ENCODE measurements at places on chromosomes 12 and 14. TPM values are rescaled to one million over a fixed set of nuclear protein-coding genes. Genes with fewer than 3 reads are reported as not detected.

DNA sequence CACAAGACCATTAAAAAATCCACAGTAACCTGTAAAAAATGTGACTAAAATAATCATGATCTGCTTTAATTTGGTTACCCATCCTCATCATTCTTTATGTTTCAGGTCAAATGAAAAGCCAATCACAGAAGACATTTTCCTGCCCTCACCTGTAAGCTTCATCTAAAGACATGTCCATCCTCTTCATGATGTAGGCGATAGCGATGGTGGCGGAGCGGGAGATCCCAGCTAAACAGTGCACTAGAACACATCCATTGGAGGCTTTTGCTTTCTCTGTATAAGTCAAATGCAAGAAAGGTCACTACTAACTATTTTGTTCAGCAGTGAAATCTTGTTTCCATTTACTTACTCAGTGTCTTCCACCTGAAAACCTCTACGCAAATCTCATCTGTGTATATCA is 82.6 kb downstream of the DUSP16 start:
- H3K4me1 ChIP-seq: peaks cover 40% of the 10 kb centered on the region
- H3K27ac ChIP-seq: peak overlapping the region; percentile 77
- DNase-seq: no peak
- peaks cover 31% of the 10 kb centered on the region for H3K36me3 ChIP-seq
- H3K27me3 ChIP-seq: no peaks in the 10 kb centered on the region

ANKRD33 gene
- total RNA-seq: not detected

DNA sequence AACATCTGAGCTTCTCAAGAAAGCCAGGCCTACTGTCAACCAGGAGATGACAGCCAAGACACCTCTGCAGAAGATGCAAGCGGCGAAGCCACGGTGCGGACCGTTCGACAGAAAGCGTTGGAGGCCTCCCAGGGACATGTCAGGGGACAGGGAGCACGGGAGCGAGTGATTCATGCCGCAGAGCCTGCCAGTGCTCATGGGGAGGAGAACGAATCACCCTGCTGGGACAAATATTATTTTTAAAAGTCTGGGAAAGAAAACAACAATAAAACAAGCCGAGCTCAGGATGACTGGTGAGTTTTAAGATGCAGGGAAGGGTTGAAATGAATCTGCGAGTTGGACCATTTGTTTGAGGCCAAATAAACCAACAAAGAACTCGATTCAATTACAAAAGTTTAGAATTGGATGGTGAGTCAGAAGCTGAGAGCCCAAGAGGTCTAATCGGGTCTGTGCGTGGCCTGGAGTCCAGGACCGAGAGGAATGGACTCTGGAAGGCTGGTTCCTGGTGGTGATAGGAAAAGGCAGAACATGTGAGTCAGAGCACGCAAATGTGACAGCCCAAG is 91.0 kb downstream of the RBM19 start:
- H3K27me3 ChIP-seq: no peaks in the 10 kb centered on the region
- DNase-seq: no peak
- H3K27ac ChIP-seq: peak overlapping the region; percentile 47
- no peak overlapping the region for H3K4me3 ChIP-seq

GRCh38 chr12:61993734-61994345 is 266.4 kb upstream of the USP15 start:
- no peaks in the 10 kb centered on the region for H3K36me3 ChIP-seq
- H3K4me1 ChIP-seq: no peaks in the 10 kb centered on the region
- no peak overlapping the region for H3K27ac ChIP-seq
- H3K4me3 ChIP-seq: no peak overlapping the region

NPFF gene
- total RNA-seq: not detected

GRCh38 chr12:122117979-122118378 is 39.4 kb downstream of the MLXIP start:
- peaks cover 64% of the 10 kb centered on the region for H3K4me1 ChIP-seq
- H3K27ac ChIP-seq: peak overlapping the region; percentile 3
- no peaks in the 10 kb centered on the region for H3K36me3 ChIP-seq
- DNase-seq: no peak
- no peak overlapping the region for H3K4me3 ChIP-seq

KRT85 gene
- not detected for total RNA-seq

GRCh38 chr14:35368583-35369392 is 35.8 kb downstream of the NFKBIA start:
- H3K27me3 ChIP-seq: no peaks in the 10 kb centered on the region
- H3K4me3 ChIP-seq: peak overlapping the region; percentile 80
- peak overlapping the region; percentile 93 for H3K27ac ChIP-seq

ISM2 gene
- not detected for total RNA-seq

- H3K4me1 ChIP-seq: no peaks in the 10 kb centered on the region
- no peaks in the 10 kb centered on the region for H3K27me3 ChIP-seq
- H3K27ac ChIP-seq: no peak overlapping the region
- no peak overlapping the region for H3K4me3 ChIP-seq
- no peaks in the 10 kb centered on the region for H3K36me3 ChIP-seq
- DNase-seq: no peak
Observed at GRCh38 chr12:121925358-121925695, 6.9 kb downstream of the CFAP251 start.

- peaks cover 25% of the 10 kb centered on the region for H3K27me3 ChIP-seq
- H3K36me3 ChIP-seq: peaks cover 11% of the 10 kb centered on the region
- H3K4me1 ChIP-seq: no peaks in the 10 kb centered on the region
- no peak for DNase-seq
- no peak overlapping the region for H3K27ac ChIP-seq
- H3K4me3 ChIP-seq: no peak overlapping the region
Observed at GRCh38 chr14:37583358-37584210, 11.5 kb downstream of the FOXA1 start.

GRIP1 gene
- total RNA-seq: 1.6 TPM

DNA sequence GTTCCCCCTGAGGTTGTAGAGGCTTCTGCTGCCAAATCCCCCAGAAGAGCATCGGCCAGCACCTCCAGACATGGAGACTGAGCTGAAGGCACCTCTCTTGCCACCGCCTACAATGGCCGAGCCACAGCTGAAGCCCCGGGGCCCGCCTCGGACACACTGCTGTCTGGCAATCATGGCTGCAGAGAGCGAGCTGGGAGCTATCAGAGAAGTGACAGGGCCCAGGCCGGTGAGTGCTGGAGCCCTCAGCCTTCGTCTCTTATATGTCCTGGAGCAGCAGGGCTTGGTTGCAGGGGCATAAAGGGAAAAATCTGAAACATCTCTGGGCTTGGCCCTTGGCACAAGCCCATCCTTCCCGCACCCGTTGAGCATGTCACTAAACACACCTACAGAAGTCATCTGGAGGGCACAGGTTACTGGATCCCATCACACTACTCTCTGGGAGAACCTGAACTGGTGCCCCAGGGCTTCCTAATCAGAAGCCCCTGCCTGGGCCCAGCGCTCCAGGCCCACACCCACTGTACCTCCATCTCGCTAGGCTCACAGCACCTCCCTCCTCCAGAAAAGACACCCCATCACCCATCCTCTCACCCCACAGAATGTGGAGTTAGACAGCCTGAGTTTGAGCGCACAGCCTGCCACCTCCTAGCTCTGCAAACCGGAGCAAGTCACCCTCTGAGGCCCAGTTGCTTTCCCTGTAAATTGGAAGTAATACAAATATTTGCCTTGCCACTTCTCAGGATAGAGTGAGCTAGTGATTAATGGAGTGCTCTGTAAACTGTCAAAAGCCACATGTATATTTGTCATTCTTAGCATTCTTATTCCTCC is at the start of gene KRT4:
Gene KRT4 (minus strand): TSS at position 232 of the 825 bp plus-strand sequence. CDS start 58 bp downstream, at position 174.
- H3K4me3 ChIP-seq: no peak within 1 kb of the TSS
- no peak for DNase-seq
- peaks cover 18% of the 10 kb centered on the region for H3K4me1 ChIP-seq
- H3K27me3 ChIP-seq: no peaks in the 10 kb centered on the region

DNA sequence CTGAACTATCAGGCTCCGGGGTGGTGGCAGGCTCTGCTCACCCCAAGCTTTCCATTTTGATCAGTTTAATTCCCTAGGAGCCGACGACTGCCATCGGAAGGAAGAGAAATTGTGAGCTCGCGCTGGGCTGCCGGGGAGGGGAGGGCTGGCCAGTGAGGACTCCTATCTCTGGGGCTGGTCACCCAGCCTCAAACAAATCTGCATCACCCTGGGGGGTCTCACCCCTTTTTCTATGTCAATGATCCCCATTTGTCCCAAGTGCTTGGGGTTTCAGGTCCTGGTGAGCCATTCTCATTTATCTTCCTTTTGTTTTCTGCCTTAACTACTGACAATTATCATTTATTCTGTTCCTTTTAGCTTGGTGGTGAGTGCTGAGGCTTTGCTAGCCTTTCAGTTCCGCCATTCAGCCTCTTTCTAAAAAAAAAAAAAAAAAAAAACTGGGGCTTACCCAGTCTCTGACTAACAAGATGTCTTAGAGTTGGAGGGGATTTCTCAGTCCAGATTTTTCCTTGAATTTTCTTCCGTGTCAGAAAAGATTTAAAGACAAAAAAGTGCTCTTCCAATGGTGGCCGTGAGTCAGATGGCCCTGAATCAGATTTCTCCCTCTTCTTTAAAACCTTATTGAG is 22.8 kb upstream of the USP44 start:
- no peak for DNase-seq
- H3K27ac ChIP-seq: peak overlapping the region; percentile 69
- H3K4me3 ChIP-seq: peak overlapping the region; percentile 21
- no peaks in the 10 kb centered on the region for H3K36me3 ChIP-seq

DNA sequence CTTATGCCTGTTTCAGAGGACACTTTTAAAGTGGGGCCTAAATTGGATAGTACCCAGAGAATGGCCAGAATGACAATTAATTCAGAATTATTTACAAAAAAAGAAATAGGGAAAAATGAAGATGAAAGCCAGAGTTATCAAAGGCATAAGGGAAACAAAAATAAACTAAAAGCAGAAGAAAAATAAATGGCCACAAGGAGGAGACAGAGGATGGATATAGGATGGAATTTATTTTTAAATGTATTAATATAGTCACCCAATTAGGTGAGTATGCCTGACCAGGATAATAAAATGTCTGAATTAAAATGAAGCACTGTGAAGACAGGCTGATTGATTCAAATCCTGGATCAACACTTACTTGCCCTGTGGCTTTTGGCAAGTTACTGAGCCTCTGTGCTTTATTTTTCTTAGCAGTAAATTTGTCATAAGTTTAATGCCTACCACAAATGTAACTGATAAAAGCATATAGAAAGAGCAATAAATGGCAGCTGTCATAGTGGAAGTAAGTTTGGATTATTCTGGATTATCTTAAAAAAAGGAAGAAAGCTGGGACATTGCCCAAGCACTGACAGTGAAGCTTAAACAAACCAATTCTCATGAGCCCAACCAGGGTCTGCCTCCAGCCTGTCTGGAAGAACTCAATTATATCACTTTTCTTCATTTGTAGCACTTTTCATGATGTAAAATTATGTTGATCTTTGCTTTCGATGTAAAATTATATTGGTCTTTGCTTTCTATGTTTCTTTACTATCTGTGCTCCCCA is 3.5 kb downstream of the CLEC9A start:
- DNase-seq: no peak
- peaks cover 5% of the 10 kb centered on the region for H3K27me3 ChIP-seq
- H3K4me1 ChIP-seq: no peaks in the 10 kb centered on the region
- no peaks in the 10 kb centered on the region for H3K36me3 ChIP-seq

GRCh38 chr12:89689306-89689705 is 19.3 kb downstream of the ATP2B1 start:
- no peak for DNase-seq
- H3K4me1 ChIP-seq: peaks cover 66% of the 10 kb centered on the region
- no peak overlapping the region for H3K4me3 ChIP-seq
- H3K27me3 ChIP-seq: no peaks in the 10 kb centered on the region
- peaks cover 5% of the 10 kb centered on the region for H3K36me3 ChIP-seq

- DNase-seq: no peak
- H3K27ac ChIP-seq: no peak overlapping the region
- no peaks in the 10 kb centered on the region for H3K36me3 ChIP-seq
- H3K27me3 ChIP-seq: peaks cover 11% of the 10 kb centered on the region
- peaks cover 3% of the 10 kb centered on the region for H3K4me1 ChIP-seq
Observed at GRCh38 chr14:104898870-104899510, 25.7 kb upstream of the PLD4 start.

- peaks cover 12% of the 10 kb centered on the region for H3K36me3 ChIP-seq
- H3K27me3 ChIP-seq: no peaks in the 10 kb centered on the region
- peaks cover 38% of the 10 kb centered on the region for H3K4me1 ChIP-seq
- no peak for DNase-seq
Observed at GRCh38 chr12:53500142-53500775, 824 bp upstream of the TARBP2 start.
